Chondrocyte (in vitro differentiated cells): ENCODE measurements at places on chromosomes 5 and 9. TPM values are rescaled to one million over a fixed set of nuclear protein-coding genes. Genes with fewer than 3 reads are reported as not detected.
A peak's percentile ranks its signal among the peaks of the same experiment; 100 is the strongest.

The CCL19 gene
- total RNA-seq: not detected in 3 replicates

The FAM221B gene
- total RNA-seq: not detected in 3 replicates

GRCh38 chr5:137090151-137090550 is 409.0 kb downstream of the SPOCK1 start:
- no peak for DNase-seq

DNA sequence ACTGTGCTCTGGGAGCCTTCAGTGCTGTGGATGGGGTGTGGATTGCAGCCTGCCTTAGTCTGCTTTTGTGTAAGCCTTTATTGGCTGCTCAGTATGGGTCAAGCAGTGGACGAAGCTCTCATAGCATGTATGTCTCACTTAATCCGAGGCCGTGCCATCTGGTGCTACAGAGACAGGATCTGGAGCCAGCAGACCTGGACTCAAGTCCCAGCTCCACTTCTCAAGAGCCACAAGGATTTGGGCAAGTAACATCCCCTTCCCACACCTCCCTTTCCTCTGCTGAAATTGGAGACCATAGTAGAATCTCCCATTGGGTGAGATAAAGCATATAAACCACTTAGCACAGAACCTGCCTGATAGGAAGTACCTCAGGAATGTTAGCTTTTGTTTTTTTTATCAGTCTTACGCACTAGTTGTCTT is 23.4 kb upstream of the LECT2 start:
- DNase-seq: no peak

DNA sequence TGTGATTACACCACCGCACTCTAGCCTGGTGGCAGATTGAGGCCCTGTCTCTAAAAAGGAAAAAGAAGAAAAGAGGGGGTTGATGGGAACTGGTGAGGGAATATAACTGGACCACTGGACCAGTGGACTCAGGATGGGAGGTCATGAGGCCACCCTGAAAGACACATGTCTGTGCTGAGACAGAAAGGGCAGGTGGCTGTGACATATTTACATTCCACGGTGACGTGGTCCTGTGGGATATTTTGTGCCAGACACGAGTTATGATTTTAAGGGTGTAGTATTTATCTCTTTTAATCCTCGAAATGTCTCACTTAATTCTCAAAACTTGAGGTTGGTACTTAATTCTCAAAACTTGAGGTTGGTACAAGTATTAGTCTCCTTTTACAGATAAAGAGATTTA is 32.9 kb downstream of the LHX2 start:
- DNase-seq: no peak

GRCh38 chr9:136482046-136482792 is 621 bp downstream of the SEC16A start:
- peak; percentile 87 for DNase-seq

DNA sequence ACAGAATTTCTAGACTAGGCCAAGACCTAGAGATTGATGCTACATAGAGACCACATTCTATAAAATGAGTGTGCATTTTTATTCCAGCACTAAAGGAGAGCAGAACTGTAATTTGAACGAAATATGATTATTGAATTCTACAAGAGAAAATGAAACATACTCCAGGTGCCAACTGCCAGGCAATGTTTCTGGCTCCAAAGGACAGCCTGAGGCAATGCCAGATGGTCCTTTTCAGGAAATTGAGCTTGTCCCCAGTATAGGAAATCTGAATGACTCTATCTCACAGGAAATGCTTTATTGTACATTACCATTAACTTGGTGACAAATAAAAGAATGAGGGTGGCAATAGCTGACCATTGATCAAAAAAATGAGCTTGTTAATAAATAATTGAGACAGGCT is 28.8 kb upstream of the RASGRF2 start:
- no peak for DNase-seq

GRCh38 chr5:109707531-109707930 is 17.8 kb downstream of the MAN2A1 start:
- no peak for DNase-seq

DNA sequence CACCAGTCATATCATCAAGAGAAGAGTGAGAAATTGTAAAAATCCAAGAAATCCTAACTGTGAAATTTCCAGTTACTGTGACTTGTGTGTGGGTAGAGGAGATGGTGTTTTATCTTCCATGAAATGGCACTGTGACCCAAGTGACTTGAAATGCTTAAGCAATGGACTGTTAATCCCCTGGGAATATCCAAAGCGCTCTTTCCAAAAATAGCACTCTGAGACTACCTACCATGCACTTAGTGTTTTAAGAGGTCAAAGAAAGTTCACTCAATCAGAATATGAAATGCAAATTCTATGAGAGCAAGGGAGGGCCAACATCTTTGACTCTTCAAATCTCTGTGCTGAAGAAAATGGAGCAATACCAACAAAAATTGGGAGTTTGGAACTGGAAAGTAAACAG is 244.0 kb downstream of the GABRB2 start:
- no peak for DNase-seq

DNA sequence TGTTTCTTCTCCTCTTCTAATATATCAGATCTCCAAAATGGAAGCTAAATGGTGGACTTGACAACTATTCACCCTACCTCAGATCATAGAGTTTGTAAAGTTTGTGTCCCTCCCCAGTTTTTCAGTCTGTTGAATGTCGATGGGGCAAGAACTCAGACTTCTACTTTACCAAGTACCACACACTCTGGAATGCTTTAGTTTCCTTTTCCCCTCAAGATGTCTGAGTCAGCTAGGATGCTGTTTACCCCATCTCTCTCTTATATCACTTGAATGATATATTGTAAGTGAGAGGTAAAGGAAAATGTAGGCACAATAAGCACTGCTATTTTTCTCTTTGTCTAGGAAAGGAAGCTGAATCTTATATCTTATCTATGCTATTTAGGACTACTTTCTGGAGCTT is 25.9 kb upstream of the TAL2 start:
- DNase-seq: no peak

DNA sequence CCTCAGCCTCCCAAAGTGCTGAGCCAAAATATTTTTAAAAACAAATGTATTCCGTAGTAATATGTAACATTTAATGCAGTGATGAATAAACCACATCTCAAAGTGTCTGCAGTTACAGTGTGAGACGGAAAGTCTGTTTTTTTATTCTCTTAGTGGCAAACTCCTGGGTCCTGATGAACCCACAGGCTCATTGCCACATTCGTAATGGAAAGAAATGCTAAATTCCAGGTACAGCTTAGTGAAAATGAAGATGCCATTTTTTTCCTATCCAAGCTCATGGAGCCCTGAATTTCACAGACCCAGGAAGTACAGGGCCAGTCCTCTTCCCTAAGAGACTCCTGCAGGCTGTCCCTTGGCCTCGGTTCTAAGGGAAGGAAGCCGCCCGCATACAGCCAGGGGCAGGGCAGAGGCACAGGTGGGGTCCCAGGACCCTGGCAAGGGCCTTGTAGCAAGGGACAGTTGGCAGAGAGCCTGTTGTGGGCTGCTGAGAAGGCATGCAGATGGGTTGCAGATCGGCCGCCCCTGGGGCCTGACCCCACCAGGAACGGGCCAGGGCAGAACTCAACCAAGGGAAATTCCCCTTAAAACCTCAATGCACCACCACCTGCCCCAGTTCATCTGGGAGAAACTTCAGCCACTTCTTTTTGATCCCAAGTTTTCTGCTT is 36.2 kb downstream of the IPPK start:
- no peak for DNase-seq

- DNase-seq: no peak
These were observed 67.7 kb downstream of the TENT4A start for GRCh38 chr5:6780802-6781391.

DNA sequence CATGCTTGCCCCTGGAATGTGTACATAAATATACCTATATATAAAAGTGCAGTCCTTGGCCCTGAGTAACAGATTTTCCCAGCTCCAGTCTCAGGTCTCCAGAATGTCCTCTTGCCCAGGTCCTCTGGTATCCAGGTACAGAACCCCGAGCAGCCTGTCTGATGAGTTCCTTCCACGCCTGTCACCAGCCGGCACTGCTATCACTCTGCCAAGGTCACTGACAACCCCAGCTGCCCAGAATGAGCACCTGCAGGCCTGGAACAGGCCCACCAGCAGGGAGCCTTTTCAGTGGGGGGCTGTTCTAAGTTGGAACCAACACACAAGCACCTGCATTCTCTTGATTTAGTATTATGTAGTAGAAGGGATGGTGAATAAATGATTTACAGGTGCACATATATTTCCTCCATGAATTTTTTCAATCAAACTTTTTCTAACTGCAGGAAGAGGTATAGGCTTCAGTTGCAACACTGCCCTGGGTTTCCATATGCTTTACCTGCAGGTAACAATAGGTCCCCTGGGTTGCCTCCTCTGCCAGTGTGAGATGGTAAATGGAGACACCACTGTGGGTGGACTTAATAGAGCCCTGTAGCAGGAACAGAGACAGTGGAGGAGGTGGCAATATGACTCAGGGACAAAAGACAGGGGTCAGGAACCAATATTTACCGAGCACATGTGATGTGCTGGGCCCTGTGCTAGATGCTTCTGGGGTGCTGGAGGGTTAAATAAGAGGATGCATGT is 291.9 kb downstream of the SPOCK1 start:
- DNase-seq: no peak

DNA sequence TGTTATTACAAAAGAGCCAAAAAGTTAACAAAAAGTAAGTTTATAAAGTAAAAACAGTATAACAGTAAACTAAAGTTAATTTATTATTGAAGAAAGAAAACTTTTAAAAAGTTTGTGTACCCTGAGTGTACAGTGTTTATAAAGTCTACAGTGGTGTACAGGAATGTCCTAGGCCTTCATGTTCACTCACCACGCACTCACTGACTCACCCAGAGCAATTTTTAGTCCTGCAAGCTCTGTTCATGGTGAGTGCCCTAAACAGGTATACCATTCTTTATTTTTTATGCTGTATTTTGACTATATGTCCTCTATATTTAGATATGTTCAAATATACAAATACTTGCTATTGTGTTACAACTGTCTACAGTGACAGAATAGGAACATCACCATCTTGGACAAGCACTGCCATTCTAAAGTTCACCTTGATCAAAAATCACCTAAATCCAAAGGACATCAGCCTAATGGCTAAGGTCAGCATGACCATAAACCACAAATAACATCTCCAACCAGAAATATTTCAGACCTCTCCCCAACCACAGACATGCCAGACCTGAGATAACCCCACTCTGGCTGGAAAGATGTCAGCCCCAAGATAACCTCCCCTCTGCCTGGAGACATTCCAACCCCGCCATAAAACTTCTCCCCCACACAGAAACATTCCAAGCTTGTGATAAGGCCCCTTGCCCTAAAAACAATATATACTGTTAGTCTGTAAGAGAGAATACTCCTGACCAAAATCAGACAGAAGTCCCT is 56.1 kb downstream of the AGXT2 start:
- DNase-seq: no peak
